ENCODE measurements at places on chromosomes 1 and 21.

DNA sequence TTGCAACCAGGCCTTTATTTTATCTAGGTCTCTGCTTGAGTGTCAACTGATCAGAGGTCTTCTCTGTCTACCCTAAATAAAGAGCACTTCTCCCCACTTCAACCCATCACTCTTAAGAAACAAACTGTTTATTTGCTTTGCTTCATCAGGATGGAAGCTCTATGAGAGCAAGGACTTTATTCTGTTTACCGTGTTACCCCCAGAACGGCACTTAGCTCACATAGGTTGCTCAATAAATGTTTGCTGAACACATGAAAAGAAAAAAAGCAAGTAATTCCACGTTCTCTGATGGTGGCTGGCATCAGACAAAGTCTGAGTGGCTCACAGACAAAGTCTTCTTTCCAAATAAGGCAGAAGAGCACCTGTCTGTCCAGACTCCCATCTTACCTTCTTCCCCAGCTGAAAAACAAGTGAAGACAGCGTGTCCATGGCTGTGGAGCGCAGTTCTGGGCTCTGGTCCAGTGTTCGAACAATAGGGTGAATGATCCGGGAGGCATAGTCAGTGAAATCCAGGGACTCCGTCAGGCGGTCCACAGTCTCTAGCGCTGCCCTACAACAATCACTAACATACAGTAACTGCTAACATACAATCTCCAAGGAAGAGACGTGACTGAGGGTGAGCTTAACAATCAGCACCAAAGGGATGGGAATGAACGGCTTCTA is 22.9 kb downstream of the ANGPTL7 start:
- DNase-seq: no peak

DNA sequence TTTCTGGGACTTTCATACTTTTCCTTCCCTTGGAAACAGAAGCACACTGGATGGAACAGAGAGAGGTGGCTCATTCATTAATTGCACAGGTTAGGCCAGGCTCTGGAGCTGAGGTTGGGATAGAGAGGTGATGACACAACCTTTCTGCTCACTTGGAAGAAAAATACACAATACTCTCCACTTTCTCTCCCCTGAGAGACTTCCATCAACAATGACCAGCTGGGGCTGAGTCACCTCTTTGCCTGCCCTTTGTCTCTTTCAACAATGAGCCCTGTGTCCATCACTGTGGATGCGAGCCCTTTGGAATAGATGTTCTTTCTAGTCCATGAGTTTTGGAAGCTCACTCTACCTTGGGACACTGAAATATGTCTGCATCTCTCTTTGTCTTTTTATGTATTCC is 43.1 kb downstream of the ATP2B4 start:
- no peak for DNase-seq

DNA sequence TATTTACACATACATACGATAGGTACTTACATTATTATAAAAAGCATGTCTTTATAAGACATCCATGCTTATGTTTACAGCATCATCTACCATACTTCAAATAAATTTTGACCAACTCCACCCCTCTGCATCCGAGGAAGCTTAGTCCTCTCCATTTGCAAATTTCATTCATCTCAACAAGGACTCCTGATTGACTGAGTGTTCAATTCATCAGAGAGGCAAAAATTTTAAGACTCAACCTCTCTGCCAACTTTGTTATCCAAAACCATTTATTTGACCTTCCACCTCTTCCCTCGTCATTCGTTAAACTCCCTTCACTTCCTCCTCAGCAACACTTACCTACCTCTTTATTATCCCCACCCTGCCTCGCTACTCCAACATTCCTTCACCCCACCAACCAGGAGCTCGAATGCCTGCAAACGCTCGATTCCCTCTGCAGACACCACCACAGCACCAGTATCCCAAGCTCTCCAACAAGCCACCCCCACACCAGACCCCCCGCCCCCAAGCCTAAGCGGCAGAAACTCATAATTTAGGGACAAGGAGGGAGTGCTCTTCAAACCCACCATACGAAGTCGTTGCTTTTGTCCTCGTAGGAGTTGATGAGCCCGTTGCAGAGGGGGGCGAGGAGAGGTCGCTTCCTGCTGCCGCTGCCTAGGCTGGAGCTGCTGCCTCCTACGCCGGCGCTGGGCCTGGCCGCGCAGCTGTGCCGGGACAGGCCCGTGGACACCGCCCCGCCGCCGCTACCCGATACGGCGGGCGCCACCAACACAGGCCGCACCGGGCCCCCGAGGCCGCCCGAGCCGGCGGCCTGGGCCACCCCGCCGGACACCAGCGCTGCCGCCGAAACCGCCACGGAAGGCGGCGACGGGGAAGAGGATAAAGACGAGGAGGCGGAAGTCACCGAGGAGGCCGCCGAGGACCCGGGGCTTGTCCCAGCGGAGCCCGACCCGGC is 803 bp downstream of the COP1 start:
- DNase-seq: peak; percentile 47

DNA sequence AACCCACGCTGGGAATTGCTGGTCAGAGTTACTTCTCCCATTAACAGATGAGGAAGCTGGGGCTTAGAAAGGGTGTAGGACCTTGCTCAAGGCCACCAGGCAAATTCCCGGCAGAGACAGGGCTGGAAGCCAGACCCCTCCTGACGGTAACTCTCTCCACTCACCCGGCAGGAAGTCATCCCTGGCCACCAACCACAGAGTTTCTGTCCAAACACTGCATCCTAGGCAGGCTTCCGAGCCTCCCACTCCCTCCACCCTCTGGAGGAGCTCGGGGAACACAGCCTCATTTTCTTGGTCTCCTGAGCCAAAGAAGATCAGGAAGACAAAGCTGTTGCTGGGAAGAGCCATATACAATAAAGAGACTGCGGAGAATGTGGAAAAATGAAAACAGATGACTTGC is 25.0 kb upstream of the ZNF436 start:
- peak; percentile 90 for DNase-seq

- peak; percentile 53 for DNase-seq
These were observed 251.1 kb upstream of the ADGRL2 start for GRCh38 chr1:81549588-81550127.

GRCh38 chr1:183689762-183690204 is 36.7 kb upstream of the APOBEC4 start:
- DNase-seq: no peak

GRCh38 chr1:233340031-233340555 is 12.6 kb downstream of the MAP3K21 start:
- DNase-seq: no peak

DNA sequence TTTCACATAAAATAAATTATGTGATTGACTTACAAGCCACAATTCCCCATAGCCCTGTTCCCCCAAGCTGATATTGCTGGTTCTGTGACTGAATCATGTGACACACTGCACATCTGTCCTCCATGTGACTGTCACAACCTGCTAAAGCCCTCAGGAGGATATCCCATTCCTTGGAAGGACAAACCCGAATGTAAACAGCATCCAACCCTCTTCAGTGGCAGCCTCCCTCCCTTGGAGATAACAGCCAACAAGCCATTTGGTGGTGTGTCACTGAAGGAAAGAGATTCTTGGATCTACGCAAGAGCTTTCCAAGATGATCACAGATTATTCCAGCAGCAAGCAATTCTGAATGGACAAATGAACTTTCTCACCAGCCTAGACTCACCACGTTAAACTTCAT is 153.9 kb upstream of the TIAM1 start:
- DNase-seq: no peak

GRCh38 chr1:56533621-56534020 is 45.7 kb downstream of the PLPP3 start:
- DNase-seq: no peak

- DNase-seq: no peak
These were observed 220.6 kb downstream of the TM2D1 start for GRCh38 chr1:61504305-61504704.

- DNase-seq: no peak
These were observed 355.1 kb upstream of the RUNX1 start for GRCh38 chr21:35404247-35404646.

DNA sequence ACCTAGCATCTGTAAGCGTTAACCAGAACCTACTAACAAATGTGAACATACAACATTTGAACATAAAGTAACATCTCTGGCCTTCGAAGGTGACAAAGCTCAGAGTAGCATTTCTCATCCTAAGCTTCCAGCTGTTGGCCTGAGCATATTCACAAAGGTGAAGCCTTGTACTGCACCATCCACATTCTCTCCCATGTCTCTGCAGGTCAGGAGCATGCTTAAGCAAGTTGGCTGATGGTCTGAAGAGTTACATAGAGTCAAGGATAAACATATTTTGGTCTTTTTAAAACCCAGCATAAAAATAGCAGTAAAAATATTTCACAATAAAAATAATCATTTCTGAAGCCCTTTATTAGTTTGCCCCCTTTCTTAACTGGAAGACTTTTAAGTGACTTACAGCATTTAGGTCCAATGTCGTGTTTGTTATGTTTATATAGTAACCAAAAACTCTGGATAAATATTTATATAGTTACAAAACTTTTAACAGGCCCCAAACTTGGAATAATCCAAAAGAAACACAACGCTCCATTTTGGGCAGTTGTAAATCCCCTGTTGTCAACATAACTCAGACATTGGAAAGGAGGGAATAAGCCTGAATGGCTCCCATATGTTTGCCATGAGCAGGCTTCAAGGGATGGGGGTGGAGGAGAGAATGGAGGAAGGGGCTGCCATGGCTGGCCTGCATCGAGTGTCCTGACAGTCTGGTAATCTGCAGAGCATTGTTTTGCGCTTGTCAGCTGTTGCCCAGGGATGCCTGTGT is 42.8 kb upstream of the ENAH start:
- DNase-seq: peak; percentile 88

DNA sequence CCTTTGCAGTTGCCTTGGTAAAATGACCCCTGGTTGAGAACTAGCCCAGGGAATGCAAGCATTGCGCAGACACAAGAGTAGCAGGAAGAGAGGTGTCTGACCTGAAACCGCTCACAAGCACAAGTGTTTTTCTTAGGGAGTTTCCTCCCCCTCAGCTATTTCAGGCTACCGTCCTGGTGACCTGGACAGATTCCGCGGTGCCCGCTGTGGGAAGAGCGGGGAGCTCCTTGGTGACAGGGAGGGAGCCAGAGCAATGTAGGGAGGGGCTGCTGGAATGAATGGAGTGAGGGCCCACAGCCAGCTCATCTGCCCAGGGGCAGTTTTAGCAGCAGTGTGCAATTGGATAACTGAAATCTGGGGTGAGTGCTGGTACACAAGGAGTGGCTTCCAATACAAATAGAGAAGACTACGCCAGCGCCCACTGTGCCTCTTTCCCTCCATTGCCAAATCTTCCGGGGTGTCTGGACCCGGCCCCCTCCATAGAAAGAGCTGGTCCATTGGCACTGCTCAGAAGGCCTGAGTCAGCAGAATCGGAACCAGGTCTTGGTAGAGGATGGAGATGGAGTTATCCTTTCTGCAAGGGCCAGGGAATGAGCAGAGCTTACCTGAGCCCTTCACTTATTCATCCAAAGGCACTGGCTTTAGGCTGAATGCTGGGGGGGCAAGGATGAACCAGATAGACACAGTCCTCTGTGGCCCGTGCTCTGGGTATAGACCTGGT is 82.8 kb downstream of the TRABD2B start:
- DNase-seq: no peak

- no peak for DNase-seq
These were observed 420.9 kb downstream of the KIF26B start for GRCh38 chr1:245575710-245576109.

DNA sequence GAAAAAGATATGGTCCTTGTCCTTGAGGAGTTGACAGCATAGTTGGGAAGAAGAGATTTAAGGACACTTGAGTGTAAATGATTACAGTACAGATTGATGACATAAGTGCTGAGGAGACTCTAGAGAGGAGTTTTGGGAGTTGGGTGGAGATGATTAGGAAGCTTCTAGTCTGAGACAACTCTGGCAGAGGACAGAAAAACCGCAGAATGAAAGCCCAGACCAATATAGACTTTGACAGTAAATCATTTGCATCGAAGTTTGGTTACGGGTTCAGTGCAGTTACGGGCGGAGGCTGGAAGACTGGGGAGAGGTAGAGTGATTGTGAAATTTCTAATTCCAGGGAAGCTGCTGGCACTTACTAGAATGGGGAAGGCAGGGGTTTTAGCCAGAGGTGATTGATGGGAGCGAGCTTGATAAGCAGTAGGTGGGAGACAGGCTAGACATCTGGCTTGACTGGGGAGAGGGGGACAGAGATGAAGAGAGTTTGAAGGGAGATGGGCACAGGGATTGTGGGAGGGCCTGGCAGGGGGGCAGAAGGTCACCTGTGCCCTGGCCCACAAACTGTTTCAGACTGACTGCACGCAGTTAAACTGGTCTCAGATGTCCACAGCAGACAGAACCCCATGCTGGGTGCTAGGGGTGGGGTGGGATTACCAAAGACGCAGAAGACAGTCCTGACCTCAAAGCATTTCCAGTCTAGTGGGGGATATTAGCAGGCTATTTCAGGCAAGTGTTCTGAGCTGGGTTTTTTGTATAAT is 20.1 kb downstream of the SH2D2A start:
- peak; percentile 67 for DNase-seq

- DNase-seq: peak; percentile 34
These were observed 63.1 kb downstream of the ACOT7 start for GRCh38 chr1:6330410-6330911.

DNA sequence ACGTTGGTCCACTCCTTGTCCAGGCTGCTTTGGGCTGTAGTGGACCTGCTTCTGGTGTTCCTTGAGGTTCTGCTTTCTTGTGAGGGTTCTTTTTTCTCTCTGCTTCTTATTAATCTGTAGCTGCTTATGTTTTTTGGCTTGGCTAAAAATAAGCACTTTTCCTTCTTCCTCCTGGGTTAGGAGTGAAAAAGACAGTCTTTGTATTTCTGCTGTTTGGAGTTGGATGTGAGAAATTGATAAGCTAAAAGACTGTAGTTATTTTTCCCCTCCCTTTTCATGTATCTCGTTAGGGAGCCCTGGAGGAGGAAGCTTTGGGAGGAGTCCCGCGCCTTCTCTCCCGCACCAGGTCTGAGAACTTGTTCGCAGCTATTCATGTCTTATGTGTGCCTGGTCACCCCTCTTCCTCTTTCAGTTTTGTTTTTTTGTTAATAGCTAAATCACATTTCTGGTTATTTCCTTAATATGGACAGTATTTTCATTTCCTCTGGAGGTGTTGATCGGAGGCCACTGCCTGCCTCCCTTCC is 79.0 kb downstream of the GALNT2 start:
- DNase-seq: no peak

GRCh38 chr1:180299479-180300221 is 69.6 kb downstream of the LHX4 start:
- no peak for DNase-seq

GRCh38 chr1:167893798-167894197 is 20.1 kb downstream of the ADCY10 start:
- DNase-seq: no peak

GRCh38 chr1:151773702-151774101 is 10.4 kb upstream of the MRPL9 start:
- DNase-seq: no peak

DNA sequence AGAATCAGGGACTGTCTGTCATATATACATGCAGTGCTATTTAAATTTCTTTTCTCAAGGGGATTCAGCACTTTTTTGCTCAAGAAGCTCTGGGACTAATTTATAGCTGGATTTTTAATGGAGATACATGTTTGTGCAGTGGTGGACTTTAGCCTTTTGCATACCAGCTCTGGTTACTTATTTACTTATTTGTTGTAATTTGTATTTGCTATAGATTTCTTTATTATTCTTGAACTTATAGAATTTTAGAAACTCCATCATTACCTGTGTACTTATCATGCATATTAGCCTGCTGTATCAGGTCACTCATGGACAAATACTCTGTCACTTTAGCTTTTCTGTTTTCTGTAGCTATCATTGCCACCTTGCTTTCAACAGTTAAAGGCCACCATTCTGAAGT is 1296.9 kb upstream of the TMPRSS15 start:
- no peak for DNase-seq
